G401 (cell line): ENCODE measurements at places on chromosomes 11 and 22.
A peak's percentile ranks its signal among the peaks of the same experiment; 100 is the strongest.

- DNase-seq = no peak
Measured at GRCh38 chr22:30370641-30371230, 13.9 kb downstream of the CCDC157 start.

GRCh38 chr22:32649515-32650200 is 151.8 kb upstream of the TIMP3 start:
- no peak for DNase-seq

GRCh38 chr22:28443526-28443876 is 236.1 kb downstream of the TTC28 start:
- peak; percentile 69 for DNase-seq

DNA sequence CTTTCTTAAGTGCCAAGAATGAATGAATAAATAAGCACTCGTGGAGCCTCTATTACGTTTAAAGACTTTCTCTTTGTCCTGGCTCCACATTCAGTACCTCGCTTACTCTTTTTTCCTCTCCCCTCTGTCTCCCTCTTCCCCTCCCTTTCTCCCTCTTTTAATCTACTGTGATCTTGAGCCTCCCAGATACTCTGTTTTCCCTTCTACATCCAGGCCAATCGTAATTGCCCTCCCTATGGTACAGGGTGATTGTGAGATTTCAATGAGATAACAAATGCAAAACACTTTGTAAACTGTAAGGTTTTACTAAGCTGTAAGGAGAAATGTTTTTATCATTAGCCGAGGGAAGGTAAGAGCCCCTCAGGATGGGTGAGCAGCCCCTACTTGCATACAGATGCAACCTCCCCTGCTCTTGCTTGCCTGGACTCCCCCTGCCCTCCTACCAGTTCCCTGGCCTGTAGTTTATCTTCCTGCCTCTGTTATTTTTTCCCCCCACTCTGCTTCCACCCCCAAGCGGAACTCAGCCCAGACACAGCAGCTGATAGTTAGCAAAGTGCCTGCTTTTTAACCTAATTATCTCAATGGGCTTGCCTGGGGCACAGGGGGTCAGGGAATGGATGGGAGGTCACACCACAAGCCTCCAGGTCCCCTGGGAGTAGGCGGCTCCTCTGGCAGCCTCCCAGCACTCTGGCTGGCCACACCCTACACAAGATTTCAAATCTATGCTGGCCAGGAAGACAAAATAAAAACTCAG is 76.9 kb upstream of the CADM1 start:
- no peak for DNase-seq

- DNase-seq = no peak
Measured at GRCh38 chr11:83782329-83782728, 496.2 kb upstream of the CCDC90B start.

DNA sequence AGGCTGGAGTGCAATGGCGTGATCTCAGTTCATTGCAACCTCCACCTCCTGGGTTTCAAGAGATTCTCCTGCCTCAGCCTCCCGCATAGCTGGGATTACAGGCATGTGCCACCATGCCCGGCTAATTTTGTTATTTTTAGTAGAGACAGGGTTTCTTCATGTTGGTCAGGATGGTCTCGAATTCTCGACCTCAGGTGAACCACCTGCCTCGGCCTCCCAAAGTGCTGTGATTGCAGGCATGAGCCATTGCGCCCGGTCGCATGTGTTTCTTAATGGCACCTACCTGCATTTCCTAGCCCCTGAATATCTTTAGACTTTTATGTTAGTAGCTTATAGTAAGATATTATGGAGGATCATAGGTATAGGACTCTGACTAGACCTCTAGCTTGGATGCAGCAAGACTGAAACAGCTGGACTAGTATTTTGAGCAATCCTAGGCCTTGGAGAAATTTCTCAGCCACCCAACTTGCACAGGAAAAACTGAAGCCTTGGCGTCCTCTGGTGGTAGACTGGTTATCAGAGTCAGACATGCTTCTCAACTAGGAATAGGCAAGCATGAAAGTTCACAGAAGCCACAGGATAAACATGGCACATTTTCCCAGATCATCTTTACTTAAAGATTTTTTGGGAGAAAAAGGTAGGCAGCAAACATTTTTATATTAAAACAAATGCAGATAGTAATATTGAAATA is 22.7 kb upstream of the C1QTNF4 start:
- DNase-seq = peak; percentile 85

DNA sequence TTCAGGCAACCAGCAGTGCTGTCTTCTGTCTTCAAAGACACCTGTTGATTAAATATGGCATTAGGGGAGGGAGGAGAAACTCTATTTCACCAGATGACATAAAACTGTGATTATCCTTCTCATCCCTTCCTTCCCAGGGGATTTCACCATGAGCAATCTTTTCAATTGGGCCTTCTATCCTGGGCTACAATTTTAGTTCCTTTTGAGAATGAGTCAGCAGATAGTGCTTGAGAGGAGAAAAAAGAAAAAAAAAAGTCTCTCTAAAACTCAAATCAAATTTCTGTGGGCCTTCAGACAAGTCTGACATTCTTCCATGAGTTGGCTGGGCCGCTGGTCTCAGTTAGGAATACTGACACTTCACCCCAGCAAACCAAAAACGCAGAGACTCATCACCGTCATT is 7.2 kb downstream of the FLI1 start:
- no peak for DNase-seq

DNA sequence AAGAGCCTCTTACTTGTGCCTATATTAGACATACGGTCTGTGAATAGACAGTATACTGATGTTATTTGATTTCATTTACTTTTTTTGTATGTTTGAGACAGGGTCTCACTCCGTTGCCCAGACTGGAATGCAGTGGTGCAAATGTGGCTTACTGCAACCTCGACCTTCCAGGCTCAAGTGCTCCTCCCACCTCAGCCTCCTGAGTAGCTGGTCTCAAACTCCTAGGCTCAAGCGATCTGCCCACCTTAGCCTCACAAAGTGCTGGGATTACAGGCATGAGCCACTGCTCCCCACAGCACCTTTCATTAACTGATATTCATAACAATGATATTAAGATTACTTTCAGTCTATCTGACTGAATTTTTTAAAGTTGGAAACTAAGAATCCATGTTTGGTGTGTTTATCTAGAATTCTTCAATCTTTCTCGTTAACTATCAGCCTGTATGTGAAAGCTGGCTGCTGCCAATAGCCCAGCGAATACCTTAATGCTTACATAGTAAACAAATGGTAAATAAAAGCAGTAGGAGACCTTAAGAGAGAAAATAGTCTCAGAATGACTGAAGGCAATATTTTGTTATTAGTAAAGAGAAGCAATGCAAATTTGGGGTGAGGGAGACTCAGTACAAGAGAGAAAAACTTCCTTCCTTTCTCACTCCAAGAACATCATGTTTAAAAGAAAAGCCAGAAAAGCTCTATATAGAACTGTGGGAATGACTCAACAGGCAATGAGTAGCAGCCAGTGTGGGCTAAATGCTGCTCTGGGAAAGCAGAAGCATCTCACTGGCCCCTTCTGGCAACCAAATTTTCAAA is 101.9 kb downstream of the MRTFA start:
- no peak for DNase-seq

- DNase-seq = no peak
Measured at GRCh38 chr11:61131186-61131585, 28.9 kb downstream of the CD5 start.

- no peak for DNase-seq
Measured at GRCh38 chr11:128390246-128390645, 197.1 kb downstream of the ETS1 start.

- DNase-seq = no peak
Measured at GRCh38 chr11:119023741-119024140, 5.2 kb downstream of the TRAPPC4 start.

DNA sequence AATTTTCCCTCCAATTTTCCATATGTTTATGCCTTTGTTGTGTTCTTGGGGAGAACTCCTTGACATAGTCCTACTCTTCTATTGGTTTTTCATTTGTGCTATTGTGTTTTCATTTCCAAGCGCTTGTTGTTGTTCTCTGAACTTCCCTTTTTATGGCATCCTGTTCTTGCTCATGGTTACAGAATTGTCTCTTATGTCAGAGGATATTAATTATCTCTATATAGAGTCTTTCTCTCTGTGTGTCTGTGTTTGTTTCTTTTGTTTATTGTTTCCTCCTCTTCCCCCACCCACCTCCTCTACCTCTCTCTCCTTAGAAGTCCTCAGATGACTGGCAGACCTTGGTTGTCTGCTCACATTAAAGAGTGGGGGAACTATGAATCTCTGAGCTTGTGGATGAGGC is 69.9 kb downstream of the HORMAD2 start:
- no peak for DNase-seq

GRCh38 chr11:69904161-69904973 is 85.2 kb upstream of the FGF3 start:
- DNase-seq = no peak

DNA sequence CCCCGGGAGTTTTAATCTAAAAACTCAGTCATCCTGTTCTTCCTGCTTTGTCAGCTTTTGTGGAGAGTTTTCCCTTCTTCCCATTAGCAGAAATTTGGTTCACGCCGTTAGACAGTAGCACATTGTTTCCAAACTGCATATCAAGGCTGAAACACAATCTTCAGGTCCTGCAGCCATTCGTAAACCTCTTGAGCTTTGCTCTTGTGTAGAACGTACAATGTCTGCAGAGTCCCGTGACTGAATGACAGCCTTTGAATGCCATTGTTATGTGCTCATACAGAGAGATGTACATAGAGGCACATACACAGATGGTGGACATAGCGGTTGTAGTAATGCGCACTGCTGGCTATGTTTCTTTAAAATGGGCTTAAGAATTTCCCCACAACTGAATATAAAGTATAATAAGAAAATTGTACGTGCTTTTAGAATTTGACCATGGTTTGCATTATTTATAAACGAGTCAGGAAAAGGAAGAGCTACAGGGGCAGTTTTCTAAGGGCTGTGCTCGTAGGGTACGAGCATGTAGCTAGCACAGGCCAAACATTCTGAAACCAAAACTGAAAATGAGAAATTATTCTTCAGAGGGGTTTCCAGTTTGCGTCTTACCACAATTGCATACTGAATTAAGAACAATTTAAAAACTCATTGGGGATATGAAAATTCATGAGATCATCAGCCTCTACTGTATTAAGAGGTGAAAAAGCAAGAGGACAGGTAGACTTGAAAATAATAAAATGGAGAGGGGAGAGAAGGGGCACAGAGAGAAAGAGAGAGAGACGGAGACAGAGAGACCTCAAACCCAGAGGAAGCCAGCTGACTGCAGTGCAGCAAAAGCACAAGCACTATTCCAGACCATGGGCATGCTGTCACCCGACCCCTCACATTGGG is 310.1 kb downstream of the CADM1 start:
- no peak for DNase-seq

DNA sequence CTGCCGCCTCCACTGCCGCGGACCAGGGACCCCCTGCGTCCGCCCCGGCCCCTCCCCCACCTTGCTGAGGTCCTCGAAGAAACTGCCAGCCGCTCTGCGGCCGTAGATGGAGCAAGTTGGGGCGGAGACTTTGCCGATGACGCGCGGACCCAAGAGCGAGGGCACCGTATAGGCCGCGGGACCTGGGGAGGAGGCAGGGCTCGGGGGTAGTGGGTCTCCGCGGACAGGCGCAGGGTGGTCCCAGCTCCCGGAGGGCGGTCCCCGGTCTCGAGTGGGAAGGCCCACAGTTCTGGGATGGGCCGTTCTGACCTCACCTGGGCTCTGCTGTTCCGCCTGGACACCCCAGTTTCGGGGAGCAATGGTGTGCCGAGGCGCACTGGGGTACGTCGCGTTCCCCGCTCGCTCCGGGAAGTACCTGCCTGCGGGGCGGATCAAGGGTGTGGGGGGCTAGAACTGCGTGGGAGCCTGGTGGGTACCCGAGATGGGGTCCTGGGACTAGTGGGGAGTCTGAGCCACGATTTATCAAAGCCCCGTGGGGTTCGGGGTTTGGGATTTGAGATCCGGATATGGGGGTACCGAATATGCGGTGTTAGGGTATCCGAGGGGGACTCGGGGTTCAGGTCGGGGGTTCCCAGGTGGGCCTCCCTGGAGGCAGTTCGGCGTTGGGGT is 1.2 kb upstream of the TYMP start:
- DNase-seq = peak; percentile 45

GRCh38 chr22:39431821-39432251 is 25.0 kb upstream of the MGAT3 start:
- no peak for DNase-seq

DNA sequence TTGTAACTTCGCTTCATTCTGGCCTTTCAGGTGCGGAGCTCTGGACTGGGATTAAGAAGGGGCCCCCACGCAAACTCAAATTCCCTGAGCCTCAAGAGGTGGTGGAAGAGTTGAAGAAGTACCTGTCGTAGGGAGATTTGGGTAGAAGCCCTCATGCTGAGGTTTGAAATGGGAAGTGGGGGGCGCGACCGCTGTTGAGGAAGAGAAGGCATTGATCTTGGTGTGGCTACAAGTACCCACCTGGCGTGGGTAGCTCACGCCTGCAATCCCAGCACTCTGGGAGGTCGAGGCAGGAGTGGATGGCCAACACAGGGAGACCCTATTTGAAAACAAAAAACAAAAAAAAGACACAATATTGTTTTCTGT is 779 bp downstream of the SELENOH start:
- DNase-seq = no peak

- no peak for DNase-seq
Measured at GRCh38 chr11:95296165-95296564, 65.2 kb upstream of the SESN3 start.

DNA sequence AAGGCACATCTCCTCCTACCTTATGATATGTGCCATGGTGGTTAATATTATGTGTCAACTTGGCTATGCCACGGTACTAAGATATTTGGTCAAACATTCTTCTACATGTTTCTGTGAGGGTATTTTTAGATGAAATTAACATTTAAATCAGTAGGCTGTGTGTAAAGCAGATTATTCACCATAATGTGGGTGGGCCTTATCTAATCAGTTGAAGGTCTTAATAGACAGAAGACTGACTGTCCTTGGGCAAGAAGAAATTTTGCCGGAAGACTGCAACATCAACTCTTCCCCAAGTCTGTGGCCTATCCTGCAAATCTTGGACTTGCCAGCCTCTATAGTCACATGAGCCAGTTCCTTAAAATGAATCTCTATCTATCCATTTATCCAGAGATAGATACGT is 380.1 kb upstream of the DDI1 start:
- no peak for DNase-seq

DNA sequence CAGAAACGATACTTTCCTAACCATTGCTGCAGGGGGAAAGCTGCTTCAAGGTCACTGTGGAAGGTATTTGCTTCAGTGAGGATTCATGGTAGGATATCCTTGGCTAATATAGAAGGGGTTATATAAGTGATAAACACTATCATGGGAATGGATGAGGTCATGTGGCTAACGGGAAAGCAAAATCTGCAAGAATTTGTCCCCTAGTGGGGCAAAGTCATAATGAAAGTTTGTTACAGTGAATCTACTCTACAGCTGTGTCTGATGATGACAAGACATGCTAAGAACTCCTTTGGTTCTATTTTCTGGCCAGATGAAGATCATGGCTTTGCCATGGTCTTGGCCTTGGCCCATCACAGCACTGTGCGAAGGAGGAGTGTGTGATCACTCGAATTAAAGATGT is 13.8 kb downstream of the MMP20 start:
- no peak for DNase-seq

GRCh38 chr22:29219881-29220670 is 14.4 kb downstream of the EMID1 start:
- DNase-seq = no peak

- DNase-seq = no peak
Measured at GRCh38 chr22:19180740-19181410, 2.3 kb upstream of the SLC25A1 start.
